ENCODE measurements at places on chromosomes 1 and 21.

DNA sequence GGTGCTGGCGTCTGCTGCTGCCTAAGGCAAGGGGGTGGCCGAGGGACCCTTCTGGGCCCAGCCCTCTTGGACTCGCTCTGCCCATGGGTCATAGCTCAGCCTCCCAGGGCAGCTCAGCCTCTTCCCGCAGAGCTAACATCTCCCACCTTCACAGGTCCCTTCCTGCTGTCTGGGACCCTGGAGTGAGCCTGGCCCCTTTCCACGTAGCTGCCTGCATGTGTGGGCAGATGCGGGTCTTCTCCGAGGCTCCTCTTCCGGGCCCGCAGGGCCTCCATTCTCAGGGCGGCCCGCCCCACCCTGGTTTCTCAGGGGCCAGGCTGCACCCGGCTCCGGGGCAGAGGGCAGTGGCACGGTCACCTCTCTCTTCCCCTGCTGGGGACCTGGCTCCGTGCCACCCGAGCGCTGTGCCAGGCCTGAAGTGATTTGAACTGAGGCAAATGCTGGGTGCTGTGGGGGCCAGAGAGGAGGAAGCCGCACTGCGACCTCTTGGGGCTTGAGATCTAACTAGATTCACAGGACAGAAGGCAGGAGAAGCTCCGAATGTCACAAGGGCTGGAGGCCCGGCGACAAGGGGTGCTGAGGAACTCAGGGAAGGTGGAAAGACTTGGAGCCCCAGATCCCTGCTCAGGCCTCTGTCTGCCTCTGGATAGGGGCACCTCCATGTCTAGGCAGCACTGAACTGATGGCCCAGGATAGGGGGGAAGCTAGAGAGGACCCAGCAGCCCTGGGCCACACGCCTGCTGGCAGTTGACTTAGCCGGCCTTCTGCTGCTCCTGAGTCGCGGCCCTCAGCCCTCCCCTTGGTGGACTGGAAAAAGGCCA, 40.7 kb downstream of the COQ8A start:
- no peak overlapping the region for H3K4me3 ChIP-seq
- peaks cover 8% of the 10 kb centered on the region for H3K4me1 ChIP-seq
- no peak overlapping the region for H3K27ac ChIP-seq
- H3K36me3 ChIP-seq: peaks cover 49% of the 10 kb centered on the region
- H3K27me3 ChIP-seq: no peaks in the 10 kb centered on the region

DNA sequence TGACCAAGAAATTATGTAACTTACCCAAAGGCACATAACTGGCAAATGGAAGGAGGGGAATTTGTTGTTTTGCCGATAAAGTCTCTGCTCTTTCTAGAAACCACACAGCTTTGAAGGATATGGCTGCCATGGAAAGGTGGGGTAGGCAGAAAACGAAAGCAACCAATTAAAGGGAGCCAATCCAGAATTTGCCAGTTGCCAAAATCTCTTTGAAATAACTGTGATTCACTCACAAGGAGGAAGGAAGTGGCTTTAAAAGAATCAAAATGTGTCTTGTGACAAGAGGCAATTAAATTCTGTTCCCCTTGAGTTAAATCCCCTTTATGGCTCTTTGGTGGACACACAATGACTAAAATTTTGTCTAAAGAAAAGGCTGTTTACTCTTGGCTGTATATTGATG, 61.2 kb upstream of the CCDC190 start:
- H3K4me3 ChIP-seq: no peak overlapping the region
- H3K4me1 ChIP-seq: no peaks in the 10 kb centered on the region
- no peaks in the 10 kb centered on the region for H3K36me3 ChIP-seq
- no peaks in the 10 kb centered on the region for H3K27me3 ChIP-seq
- DNase-seq: no peak

DNA sequence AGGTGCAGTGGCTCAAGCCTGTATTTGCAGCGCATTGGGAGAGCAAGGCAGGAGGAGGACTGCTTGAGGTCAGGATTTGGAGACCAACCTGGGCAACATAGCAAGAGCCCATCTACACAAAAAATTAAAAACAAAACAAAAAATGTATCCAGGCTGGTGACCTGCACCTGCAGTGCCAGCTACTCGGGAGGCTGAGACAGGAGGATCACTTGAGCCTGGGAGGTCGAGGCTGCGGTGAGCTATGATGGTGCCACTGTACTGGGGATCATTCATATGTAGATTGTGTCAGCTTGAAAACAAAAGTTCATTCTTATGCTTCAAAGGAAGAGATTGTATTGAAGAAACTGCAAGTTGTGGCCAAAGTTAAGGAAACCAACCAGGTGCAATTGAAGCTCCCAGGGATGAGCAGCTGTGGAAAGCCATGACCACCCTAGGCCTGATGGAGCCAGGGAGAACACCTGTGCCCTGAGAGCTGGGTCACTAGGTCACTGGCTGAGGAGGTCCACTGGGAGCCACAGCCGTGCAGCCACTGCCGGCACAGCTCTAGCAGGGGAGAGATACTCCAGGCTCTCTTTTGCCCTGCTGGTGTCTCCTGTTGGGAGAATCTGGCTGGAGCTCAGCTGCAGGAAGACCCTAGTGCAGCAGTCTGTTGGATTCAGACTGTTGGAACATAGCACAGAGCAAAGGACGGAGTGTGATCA, 13.3 kb upstream of the BRWD1 start:
- no peak overlapping the region for H3K4me3 ChIP-seq
- no peak overlapping the region for H3K27ac ChIP-seq
- no peak for DNase-seq
- H3K4me1 ChIP-seq: no peaks in the 10 kb centered on the region
- no peaks in the 10 kb centered on the region for H3K27me3 ChIP-seq
- H3K36me3 ChIP-seq: no peaks in the 10 kb centered on the region

DNA sequence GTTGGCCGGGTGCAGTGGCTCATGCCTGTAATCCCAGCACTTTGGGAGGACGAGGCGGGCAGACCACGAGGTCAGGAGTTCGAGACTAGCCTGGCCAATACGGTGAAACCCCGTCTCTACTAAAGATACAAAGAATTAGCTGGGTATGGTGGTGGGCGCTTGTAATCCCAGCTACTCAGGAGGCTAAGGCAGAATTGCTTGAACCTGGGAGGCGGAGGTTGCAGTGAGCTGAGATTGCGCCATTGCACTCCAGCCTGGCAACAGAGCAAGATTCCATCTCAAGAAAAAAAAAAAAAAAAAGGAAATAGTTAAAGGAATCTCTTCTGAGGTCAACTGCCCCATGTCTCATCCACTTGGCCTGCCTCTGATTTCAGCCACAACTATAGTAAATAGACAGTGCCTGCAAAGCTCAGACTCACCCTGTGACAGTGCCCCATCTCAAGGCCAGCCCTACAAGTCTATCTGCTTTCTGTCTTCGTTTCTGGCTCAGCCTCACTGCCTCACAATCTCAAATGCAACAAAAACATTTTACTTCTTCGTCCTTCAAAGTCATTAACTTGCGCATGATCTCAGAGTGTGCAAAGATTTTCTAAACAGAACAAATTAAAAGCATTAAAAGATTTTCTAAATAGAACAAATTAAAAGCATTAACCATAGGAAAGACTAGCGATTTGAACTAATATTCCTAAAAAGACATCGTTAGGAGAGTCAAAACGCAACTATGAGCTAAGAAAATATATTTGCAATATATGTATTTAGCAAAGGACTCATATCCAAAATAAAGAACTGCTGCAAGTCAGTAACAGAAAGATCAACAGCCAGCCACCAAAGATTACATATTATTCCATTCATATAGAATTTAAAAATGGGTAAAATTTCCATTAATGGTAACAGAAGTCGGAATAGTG, 65.0 kb upstream of the PRDX6 start:
- no peaks in the 10 kb centered on the region for H3K27me3 ChIP-seq
- H3K36me3 ChIP-seq: peaks cover 5% of the 10 kb centered on the region
- H3K4me3 ChIP-seq: no peak overlapping the region
- H3K4me1 ChIP-seq: peaks cover 2% of the 10 kb centered on the region

GRCh38 chr1:198628067-198628455, 10.8 kb upstream of the PTPRC start:
- no peak overlapping the region for H3K4me3 ChIP-seq
- H3K27me3 ChIP-seq: no peaks in the 10 kb centered on the region
- H3K27ac ChIP-seq: no peak overlapping the region
- DNase-seq: no peak
- H3K4me1 ChIP-seq: no peaks in the 10 kb centered on the region

DNA sequence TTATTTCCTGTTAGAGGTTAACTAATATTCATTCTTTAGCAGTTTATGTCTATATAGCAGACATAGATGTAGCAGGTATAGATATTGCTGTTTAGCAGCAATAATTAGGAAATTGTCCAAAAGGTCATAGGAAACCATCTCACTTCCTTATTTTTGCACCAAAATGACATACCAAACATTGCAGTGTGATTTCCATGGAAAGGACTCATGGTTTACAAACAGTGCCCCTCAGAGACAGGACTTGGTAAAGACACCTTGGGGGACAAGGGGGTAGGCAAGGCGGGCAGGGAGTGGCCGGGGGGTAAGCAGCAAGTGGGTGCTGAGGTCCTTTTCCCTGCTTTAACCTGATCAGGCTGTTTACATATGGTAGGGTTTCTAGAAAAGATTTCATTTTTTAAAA, 30.5 kb downstream of the BATF3 start:
- H3K4me3 ChIP-seq: no peak overlapping the region
- H3K27ac ChIP-seq: no peak overlapping the region
- peak; percentile 41 for DNase-seq
- H3K36me3 ChIP-seq: no peaks in the 10 kb centered on the region
- peaks cover 19% of the 10 kb centered on the region for H3K4me1 ChIP-seq
- no peaks in the 10 kb centered on the region for H3K27me3 ChIP-seq

GRCh38 chr1:241817956-241818612, 29.9 kb upstream of the EXO1 start:
- H3K27ac ChIP-seq: no peak overlapping the region
- no peaks in the 10 kb centered on the region for H3K4me1 ChIP-seq
- H3K27me3 ChIP-seq: no peaks in the 10 kb centered on the region
- no peaks in the 10 kb centered on the region for H3K36me3 ChIP-seq

- peak; percentile 94 for DNase-seq
- H3K4me1 ChIP-seq: peaks cover 10% of the 10 kb centered on the region
- no peak overlapping the region for H3K4me3 ChIP-seq
These were observed 39.3 kb downstream of the PLEKHA6 start for GRCh38 chr1:204320382-204320804.

DNA sequence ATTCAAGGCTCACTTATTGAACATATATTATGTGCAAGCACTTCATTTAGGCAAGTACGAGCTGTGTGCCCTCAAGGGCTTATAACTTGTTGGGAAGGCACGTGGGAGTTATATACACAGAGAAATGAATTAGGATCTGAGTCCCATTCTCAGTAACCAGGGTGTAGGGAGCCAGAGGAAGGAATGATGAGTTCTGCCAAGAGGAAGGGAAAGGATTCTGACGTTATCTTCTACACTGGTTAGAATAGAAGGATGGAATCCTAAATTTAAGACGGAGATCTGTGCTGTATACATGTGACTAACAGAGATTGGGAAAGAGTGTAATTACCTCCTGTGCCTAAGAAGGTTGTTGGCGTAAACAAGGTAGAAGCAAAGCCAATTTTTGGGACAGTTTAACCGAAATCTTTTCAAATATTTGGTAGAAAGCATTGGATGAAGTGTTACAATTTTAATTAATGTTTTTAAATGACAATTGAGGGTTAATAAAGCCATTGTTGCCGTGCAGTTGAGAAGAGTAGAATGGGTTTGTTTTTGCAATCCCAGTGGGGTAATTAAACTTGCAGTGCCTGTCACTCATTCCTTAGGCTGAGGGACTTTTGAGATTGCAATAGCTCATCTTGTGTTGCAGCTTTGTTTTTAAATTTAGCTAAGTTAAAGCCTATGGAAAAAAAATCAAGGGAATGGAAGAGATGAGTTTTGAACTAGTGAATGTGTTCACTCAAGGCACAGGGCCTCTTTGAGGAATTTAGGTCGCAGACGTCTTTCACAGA, 177.2 kb downstream of the NFIA start:
- H3K4me3 ChIP-seq: no peak overlapping the region
- no peak overlapping the region for H3K27ac ChIP-seq
- peaks cover 1% of the 10 kb centered on the region for H3K4me1 ChIP-seq
- no peaks in the 10 kb centered on the region for H3K36me3 ChIP-seq

- no peak for DNase-seq
- H3K36me3 ChIP-seq: no peaks in the 10 kb centered on the region
- H3K4me1 ChIP-seq: no peaks in the 10 kb centered on the region
- no peaks in the 10 kb centered on the region for H3K27me3 ChIP-seq
- H3K27ac ChIP-seq: no peak overlapping the region
- no peak overlapping the region for H3K4me3 ChIP-seq
These were observed 98.1 kb downstream of the TM2D1 start for GRCh38 chr1:61626816-61627215.

- H3K36me3 ChIP-seq: no peaks in the 10 kb centered on the region
- no peak for DNase-seq
- H3K27ac ChIP-seq: peak overlapping the region; percentile 69
These were observed 10.0 kb upstream of the SLC2A1 start for GRCh38 chr1:42968654-42969053.

DNA sequence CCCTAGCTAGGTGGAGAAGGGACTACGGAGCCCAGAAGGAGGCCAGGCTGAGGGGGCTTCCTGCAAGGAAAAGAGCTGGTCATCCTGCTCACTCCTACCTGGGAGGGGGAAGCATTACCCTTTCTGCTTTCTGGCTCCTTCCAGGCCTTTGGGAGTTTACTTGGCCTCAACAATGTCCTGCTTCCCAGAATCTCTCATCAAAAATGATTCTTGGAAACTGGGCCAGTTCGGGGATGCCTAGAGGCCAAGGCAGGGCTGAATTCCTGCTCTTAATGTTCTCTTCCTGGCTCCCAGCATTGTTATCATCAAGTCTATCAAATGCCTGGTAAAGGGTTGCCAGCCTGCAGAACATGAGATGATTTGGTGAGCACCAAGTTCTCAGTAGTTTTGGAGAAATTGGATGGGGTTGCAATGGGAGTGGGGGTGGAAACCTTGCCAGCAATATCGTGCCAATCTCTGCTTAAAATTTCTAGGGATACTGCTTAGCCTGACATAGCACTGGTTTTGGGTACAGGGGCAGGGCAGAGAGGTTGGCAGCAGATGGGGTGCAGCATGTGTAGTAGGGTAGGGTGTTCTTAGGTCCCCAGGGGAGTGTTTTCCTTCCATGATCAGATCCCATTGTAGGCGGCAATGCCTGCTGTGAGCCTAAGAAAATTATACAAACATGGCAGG, 7.7 kb upstream of the PAFAH2 start:
- no peak for DNase-seq
- no peak overlapping the region for H3K27ac ChIP-seq
- H3K36me3 ChIP-seq: no peaks in the 10 kb centered on the region

DNA sequence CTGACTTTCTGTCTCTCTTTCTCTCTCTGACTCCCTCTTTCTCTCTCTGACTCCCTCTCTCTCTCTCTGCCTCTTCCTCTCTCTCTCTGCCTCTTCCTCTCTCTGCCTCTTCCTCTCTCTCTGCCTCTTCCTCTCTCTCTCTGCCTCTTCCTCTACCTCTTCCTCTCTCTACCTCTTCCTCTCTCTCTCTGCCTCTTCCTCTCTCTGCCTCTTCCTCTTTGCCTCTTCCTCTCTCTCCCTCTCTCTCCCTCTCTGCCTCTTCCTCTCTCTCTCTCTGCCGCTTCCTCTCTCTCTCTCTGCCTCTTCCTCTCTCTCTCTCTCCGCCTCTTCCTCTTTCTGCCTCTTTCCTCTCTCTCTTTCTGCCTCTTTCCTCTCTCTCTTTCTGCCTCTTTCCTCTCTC, 18.6 kb upstream of the ANKRD45 start:
- H3K27ac ChIP-seq: no peak overlapping the region
- no peak overlapping the region for H3K4me3 ChIP-seq
- no peaks in the 10 kb centered on the region for H3K36me3 ChIP-seq

- H3K27ac ChIP-seq: no peak overlapping the region
- H3K4me1 ChIP-seq: peaks cover 11% of the 10 kb centered on the region
- peak; percentile 92 for DNase-seq
- H3K36me3 ChIP-seq: no peaks in the 10 kb centered on the region
- H3K27me3 ChIP-seq: no peaks in the 10 kb centered on the region
These were observed 90.2 kb upstream of the C1orf21 start for GRCh38 chr1:184296466-184297243.

All from mesenchymal stem cell (in vitro differentiated cells and primary cell).